ENCODE measurements at places on chromosomes 4 and X.

GRCh38 chr4:56684320-56685050, 3.4 kb upstream of the HOPX start:
- no peak for DNase-seq

DNA sequence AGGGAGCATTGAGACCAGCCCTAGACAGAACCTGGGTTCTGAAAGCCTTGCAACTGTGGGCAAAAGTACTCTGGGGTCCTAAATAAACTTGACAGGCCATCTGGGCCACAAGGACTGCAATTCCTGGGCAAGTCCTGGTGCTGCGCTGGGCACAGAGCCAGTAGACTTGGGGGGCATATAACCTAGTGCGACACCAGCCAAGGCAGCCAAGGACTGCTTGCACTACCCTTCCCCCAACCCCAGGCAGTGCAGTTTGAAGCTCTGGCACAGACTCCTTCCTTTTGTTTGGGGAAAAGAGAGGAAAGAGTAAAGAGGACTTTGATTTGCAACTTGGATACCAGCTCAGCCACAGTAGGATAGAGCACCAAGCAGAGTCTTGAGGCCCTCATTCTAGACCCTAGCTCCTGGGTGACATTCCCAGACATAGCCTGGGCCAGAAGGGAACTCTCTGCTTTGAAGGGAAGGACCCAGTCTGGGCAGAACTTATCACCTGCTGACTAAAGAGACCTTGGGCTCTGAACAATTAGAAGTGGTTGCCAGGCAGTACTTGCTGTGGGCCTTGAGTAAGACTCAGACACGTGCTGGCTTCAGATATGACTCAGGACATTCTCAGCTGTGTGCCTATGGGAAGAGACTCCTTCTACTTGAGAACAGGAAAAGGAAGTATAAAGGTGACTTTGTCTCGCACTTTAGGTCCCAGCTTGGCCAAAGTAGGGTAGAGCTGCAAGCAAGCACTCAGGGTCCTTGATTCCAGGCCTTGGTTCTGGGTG, 522.8 kb downstream of the GLUD2 start:
- DNase-seq: no peak

GRCh38 chr4:40506492-40506891, 123.2 kb downstream of the RBM47 start:
- DNase-seq: no peak

GRCh38 chr4:52248820-52249219, 197.7 kb downstream of the SPATA18 start:
- no peak for DNase-seq

DNA sequence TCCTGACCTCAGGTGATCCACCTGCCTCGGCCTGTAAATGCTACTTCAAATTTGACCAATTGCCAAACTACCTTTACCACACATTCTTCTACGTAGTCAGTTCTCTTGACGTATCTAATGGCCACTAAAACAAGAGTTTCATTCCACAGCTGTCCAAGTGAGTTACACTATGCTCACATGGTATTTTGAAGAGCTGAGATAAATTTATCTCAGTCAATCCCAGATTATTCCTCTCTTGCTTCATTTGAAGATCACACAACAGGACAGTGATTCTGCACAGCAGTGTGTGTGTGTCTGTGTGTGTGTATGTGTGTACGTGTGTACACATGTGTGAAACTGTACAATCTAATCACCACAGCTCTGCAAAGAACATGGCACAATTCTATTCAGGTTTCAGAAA, 133.4 kb downstream of the APBB2 start:
- no peak for DNase-seq

DNA sequence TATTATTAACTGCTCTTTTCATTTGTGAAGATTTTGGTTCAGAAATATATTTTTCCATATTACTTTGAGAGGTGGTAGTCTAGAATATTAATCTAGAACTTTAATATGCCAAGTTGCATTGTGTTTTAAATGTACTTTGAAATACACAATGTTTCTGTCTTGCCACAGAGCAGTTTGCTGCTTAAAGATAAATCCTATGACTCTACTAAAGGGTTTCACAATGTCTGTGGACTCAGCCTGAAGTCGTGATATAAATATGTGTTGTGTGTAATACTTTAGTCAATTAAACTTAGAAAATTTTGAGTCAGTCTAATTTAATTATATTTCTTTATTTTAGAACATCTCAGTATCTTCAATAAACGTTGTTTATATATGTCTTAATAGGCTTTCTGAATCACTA, 1771.7 kb upstream of the PCDH7 start:
- no peak for DNase-seq

DNA sequence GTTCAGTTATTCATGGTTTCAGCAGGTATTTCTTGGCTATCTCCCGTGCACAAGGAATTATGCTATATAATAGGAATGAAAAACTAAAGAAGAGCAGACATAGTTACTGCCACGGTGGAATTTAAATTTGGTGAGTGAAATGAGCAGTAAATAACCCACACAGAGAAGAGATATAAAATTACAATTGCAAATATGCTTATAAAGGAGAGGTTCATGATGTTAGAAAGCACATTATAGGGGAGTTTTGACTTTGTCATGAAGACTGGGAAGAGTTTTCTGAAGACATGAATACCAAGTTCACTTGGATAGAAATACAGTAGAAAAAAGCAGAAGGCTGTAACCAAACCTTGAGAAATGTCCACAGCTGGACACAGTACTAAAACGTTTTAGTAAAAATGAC, 712.0 kb upstream of the AADAT start:
- no peak for DNase-seq

GRCh38 chr4:130099105-130099504, 1003.2 kb downstream of the C4orf33 start:
- DNase-seq: no peak

GRCh38 chrX:42090395-42090794, 167.0 kb upstream of the CASK start:
- no peak for DNase-seq

- no peak for DNase-seq
These were observed 10.1 kb upstream of the FMR1 start for GRCh38 chrX:147901461-147902126.

- no peak for DNase-seq
These were observed 245.0 kb upstream of the IGFBP7 start for GRCh38 chr4:57355101-57355665.

DNA sequence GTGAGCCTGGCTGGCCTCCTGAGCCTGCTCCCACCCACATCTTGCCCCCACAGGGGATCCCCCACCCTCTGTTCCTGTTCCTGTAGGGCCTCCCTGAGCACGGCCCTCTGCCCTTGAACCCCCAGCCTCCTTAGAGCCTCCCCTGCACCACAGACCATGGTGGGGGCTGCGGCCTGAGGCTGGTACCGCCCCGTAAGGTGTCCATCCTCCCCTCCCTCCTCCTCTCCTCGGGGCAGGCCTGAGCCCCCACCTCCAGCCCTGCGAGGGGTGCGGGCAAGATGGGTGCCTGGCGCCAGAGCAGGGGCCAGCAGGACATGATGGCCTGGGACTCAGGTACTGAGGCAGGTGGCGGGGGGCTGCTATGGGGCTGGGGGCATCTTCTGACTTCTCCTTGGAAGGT, 28.4 kb upstream of the FGFR3 start:
- no peak for DNase-seq

GRCh38 chrX:154010330-154011087, 9.2 kb downstream of the IRAK1 start:
- peak; percentile 84 for DNase-seq

GRCh38 chr4:76898949-76899645, 1.2 kb upstream of the SOWAHB start:
- DNase-seq: no peak

DNA sequence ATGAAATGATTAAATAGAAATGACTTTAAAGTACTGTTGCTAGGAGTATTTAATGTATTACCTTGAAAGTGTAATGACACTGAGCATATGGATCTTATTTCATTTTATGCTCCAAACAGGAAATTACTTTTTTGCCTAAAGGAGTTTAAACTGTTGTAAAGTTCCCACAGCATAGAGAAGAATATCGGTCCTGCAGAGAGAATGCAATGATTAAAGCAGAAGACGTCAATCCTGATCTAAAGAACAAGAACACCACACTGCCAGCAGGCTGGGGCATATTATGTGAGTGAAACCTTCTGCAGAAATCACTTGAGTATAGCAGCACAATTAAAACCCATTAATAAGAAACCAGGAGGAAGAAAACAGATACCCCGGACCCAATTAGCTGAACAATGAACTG, 72.8 kb upstream of the CAMK2D start:
- no peak for DNase-seq

- no peak for DNase-seq
These were observed 234.1 kb downstream of the DHRSX start for GRCh38 chrX:2266445-2267349.

- DNase-seq: peak; percentile 55
These were observed 171.3 kb downstream of the BTC start for GRCh38 chr4:74623041-74623440.

DNA sequence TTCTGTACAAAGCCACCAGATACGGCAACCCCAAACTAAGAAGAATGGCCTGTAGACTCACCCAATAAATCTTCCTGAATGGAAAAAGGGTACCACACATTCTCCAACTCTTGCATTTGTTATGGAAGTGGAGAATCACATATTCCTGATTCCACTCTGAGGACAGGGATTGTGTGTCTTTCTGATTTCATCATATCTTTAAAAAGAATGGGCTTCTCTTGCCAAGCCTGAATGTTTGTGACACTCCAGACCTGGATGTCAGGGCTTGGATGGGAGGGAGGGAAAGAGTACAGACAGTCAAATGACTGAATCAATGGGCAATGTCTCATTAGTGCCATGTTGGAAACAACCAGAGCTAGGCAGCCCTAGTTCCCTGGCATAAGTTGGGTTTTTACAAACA, 77.4 kb downstream of the PLAC1 start:
- DNase-seq: no peak

GRCh38 chr4:69823481-69824186, 36.3 kb downstream of the SULT1E1 start:
- DNase-seq: peak; percentile 40

DNA sequence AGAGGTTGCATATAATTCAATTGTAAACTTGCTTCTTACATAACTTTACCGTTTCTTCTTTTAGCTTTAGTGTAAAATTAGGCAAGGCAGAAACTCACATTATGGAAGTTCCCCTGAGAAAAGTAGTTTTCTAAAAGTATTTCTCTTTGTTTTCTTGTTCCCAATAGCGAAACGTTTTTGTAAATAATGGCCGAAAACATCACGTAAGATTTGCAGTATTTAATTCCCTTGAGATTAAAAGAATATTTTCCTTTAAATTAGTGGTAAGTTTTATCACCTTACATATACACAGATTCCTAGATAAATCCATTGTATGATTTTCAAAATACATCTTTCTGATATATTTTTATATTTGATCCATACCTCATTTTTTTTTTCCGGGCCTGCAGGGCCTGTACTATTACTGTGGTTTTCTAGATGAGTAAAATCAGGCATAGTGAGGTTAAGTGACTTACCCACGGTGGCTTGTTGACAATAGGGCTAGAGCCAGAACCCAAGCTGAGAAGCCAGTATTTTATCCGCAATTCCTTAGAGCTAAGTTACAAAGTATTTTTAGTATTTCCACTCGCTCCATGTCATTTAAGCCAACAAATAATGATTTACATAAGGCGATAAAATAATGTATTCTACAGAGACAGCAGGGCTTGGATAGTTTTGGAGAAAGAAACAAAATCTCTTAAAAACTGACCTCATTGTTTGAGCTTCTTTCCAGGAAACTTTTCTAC, 82.2 kb upstream of the VEGFC start:
- no peak for DNase-seq

GRCh38 chr4:54726907-54727306, 69.2 kb downstream of the KIT start:
- no peak for DNase-seq

DNA sequence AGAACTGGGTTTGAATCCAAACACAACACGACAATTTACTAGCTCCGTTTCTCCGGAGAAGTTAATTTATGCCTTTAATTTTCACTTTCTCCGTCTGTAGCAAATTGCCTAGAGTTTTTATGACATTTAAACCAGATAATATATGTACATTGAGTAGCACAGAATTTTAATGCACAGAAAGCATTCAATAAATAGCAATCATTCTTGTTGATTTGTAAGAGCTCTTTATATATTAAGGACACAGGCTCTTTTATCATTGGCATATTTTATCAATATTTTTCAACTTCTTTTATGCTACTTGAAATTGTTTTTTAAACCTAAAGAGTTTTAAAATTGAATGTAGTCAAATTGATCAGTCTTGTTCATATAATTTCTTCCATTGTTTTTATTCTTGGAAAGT, 99.6 kb upstream of the PPP2R3B start:
- no peak for DNase-seq

DNA sequence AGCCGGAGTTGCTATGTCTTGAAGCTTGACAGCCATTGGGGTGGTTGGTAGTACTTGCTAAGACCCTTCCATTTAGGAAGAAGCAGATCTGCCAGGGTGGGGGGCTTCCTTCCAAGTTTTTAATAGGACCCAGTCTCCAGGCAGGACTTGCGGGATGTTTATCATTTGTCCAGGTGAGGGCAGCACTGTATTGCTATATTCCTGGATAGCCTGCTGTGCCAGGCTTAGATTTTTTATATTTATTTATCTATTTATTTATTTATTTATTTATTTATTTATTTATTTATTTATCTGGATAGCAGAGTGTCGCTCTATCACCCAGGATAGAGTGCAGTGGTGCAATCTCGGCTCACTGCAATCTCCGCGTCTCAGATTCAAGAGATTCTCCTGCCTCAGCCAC, 87.4 kb upstream of the CT45A1 start:
- DNase-seq: no peak

GRCh38 chr4:2348786-2349185, 69.7 kb downstream of the ZFYVE28 start:
- DNase-seq: peak; percentile 33

DNA sequence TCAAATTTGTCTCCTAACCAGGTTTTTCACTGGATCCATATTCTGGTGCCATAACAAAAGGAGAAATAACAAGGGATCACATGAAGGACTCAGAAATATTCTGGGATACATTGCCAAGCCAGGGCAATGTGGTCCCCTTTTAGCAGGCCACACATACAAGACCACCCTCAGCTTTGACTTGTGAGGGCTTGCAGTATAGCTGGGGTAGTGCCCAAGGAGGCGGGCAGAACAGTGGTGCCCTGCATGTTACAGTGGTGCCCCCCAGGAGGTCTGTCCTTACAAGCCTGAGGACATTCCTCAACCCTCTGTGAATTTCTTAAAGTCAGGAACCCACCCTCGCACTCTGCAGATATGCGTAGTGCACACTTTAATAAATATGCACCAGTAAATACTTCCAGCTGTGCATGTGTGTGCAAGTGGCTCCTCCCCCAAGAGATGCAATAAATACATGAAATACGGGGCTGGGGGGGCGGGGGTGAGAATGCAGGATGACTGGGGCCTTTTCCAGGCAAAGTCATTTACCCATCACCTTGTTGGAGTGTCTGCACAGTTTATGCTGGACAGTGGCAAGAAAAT, 34.4 kb upstream of the TBL1X start:
- DNase-seq: no peak

GRCh38 chrX:124829930-124830329, 483.6 kb downstream of the SH2D1A start:
- DNase-seq: no peak

DNA sequence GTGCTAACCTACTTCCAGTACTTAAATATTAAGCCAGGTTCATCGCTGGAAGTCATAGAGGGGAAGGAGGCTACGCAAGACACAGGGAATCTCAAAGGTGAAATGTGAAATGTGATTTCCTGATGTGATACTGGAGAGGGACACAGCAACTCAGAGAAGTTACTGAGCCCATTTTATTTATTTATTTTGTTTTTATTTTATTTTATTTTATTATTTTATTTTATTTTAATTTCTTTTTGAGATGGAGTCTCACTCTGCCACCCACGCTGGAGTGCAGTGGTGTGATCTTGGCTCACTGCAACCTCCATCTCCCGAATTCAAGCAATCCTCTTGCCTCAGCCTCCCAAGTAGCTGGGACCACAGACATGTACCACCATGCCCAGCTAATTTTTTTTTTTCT, 19.7 kb downstream of the CLRN2 start:
- no peak for DNase-seq

GRCh38 chr4:47933840-47934239, 19.5 kb upstream of the NFXL1 start:
- DNase-seq: peak; percentile 74

Data from suppressor macrophage treated with lipopolysaccharide for 4 hours (primary cell).